ENCODE measurements at places on chromosomes 3 and 15.

DNA sequence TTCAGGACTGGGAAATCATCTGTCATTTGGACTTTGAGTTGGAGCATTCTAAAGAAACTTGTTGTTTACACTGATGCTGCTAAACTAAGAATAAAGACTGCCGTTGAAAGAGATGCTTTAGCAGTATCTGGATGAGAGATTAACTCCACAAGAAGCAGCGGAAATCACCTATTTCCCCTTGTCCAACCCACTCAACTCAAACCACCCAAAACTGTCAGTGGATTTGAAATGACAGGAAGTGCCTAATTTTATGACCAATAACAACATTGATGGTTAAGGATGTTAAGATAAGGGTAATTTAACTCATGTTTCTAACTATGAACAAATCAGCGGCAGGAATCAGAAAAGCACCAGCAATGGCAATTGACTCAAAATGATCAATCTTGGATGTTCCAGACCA, 110.8 kb upstream of the NR2F2 start:
- DNase-seq: no peak

DNA sequence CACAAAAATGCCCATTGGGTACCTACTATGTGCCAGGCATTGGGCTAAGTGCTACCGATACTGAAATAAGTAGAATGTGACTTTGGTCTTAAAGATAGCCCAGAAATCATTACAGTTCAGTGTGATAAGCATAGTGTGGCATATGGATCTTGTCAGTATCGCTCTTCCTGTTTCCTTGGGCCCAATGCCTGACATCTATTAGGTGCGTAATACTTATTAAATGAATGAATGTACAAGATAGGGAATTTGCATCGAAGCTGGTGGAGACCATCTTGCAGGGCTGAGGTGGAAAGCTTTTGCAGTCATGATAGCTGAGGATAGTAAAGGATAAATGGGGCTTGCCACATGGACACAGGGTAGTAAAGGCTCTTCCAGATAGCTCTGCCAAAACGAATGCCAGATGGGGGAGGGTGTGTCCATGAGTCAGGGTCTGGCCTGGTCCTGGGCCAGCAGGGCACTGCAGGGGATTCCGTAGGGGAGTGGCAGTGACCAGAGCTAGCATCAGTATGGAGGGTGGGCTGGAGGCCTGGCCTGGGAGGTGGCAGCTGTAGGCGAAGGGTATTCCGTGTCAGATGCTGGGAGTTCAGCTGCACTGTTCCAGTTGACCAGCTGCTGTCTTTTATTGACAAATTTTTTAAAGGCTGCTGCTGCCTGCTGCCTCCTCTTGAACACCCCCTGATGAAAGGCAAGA, 23.5 kb downstream of the TSEN2 start:
- DNase-seq: no peak

- no peak for DNase-seq
Observed at GRCh38 chr15:43226436-43227305, 5.9 kb upstream of the EPB42 start.

- DNase-seq: no peak
Observed at GRCh38 chr3:56290374-56290773, 177.9 kb downstream of the ERC2 start.

DNA sequence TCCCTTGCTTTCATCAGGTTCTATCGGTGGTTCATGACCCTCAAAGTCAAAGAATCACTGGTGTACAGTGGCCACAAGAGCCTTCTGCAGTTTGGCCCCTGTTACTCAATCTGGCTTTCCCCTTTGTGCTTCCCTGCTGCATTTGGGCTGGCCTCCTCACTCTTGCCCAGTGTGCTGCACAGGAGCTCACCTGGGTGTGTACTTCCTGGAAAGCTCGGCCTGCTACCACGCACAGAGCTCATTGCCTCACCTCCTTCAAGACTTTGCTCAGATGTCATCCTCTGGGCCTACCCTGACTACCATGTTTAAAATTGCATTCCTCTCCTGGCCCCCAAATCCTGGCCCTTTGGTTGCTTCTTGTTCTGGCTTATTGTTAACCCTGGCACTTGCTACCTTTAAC, 90.9 kb downstream of the MITF start:
- DNase-seq: no peak

DNA sequence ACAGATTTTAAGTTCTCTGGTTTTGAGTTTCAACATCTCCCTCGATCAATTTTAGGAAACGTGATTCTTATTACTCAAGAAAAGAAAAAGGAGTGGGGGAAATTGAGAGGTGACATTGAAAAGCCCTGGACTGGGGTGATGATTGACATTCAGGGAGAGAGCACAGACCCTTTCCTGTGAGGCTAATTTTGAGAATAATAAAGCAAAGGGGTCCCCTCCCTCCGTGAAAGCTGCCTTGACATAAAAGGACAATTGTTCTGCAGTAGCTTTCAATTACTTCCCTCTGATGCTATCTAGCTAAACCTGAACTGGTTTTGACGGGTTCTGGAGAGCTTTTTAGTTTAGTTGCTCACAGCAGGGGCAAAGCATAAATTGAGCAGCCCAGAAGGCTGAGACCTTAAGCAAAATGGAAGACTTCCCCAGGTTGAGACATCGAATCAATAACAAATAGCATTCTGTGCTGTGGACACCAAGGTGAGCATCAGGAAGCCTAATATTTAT, 14.4 kb upstream of the CMTM8 start:
- DNase-seq: no peak
